ENCODE measurements at places on chromosomes 6 and 20.

- no peak for DNase-seq
Observed at GRCh38 chr6:47302043-47302442, 7.7 kb downstream of the TNFRSF21 start.

DNA sequence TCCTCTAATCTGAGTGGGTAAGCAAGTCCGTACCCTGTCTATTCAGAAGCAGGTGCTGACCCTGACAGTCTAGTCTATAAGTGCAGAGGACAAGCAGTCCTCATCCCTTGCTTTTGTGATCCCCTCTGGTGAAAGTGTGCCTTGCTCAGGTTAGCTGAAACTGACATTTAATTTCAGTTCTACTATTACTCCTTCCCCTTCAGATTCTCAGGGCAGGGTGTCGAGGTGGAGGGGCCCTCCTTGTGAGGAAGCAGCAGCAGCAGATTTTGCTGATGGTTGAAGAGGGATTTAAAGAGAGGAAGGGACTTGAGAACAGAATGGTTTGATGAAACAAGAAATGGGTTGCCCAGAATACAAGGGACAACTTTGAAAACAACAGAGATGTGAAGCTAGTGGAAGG, 309.3 kb downstream of the CLIC5 start:
- DNase-seq: no peak

GRCh38 chr6:38326837-38327236, 312.9 kb downstream of the BTBD9 start:
- DNase-seq: no peak

GRCh38 chr6:24274441-24275083, 83.3 kb downstream of the DCDC2 start:
- DNase-seq: peak; percentile 30

DNA sequence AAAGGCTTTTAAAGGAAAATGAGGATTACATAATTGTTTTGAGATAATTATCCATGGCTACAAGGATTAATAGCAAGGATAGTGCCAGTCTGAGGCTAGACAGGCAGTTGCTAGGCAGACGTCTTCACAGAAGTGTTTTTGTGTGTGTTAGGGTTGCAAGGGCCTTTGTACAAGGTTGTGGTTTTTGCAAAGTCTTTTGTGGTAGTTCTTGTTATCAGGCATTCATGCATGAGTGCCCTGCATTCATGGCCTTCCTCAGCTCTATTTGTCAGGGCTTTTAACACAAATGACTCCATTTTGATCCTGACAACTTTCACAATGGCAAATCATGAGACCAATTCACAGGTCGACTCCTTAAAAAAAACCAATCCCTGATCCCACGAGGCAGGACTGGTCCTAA, 68.1 kb upstream of the TXNDC5 start:
- DNase-seq: no peak

- no peak for DNase-seq
Observed at GRCh38 chr6:15458021-15458459, 204.8 kb downstream of the DTNBP1 start.

- DNase-seq: no peak
Observed at GRCh38 chr6:9252799-9253198, 817.5 kb upstream of the SLC35B3 start.

DNA sequence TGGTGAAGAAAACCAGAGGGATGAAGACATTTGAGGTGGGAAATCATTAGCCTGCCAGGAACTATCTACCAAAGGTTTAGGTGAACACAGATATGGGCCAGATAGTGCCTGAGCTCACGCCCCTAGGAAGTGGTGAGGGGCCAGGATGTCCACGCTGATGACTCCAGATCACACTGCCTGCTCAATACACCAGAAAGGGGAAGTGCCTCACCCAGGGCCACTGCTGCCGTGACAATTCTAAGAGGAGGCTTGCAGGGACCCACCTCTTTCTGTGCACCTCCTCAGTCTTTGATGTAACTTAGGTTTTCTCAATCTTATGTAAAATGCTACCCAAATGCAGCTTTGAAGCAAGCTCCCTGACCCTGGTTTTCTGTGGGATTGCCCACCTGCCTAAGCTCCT, 5.4 kb upstream of the RAB44 start:
- DNase-seq: no peak
